ENCODE measurements at places on chromosomes 5 and 9.

DNA sequence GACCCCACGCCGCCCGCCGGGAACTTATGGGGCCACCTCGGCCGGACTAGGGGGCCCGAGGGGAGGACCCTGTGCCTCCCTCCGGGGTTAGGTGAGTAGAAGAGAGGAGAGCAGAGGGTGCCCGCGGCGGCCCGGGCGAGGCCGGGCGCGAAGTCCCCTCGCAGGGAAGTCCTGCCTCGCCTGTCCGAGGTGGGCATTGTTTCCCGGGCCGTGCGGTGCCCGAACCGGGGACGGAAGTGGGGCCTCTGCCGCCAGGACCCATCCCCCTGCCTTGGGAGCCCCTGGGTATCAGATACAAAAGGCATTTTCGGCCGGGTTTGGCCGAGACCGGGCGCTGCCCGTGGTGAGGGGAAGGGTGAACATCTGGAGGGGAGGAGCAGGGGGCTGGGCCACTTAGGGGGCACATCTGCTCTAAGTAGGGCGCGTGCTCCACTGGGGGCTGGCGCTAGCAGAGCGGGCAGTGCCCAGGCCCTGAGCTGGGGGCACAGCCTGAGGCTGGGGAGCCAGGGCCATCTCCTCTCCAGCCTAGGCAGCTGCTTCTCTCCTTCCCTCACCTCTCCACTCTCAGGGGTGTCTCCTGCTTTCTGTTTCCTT lies 48.2 kb downstream of the DAB2IP start:
- DNase-seq: no peak

- DNase-seq: peak; percentile 32
These were observed 51.3 kb downstream of the SNX24 start for GRCh38 chr5:122896598-122897282.

DNA sequence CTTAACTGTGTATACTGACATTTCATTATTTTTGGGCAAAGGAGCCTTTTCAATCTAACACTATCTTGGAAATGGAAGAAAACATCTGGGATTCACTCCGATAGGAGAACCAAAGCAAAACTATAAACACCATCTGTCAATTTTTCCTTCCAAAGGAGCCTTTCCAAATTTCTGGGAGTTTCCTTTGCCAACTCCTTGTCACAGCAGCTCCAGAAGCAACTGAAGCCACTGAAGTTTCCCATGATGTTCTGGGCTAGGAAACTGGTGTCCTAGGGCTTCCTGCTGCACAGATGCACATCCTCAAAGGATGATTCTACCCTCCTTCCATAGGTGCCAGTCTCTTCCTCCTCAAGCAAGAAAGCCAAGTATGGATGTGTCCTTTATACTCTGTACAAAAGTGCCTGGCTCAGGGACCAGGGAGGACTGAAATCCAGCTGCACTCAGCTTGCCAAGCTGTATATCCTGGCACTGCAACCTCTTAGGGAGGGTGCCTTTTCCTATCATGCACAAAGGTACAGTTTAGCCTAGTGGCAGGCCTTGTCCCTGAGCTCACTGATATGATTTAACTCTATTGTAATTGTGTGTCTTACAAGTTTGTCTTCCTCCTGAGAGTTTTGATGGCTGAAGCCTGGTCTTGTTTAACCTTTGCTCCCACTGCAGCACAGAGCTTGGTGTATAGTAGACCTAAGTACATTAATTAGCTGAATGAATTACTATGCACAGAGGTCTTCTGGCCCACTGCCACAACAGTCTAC lies 8.4 kb upstream of the UBAP1 start:
- no peak for DNase-seq

GRCh38 chr9:91425271-91425670 lies 1.6 kb upstream of the NFIL3 start:
- DNase-seq: peak; percentile 57

DNA sequence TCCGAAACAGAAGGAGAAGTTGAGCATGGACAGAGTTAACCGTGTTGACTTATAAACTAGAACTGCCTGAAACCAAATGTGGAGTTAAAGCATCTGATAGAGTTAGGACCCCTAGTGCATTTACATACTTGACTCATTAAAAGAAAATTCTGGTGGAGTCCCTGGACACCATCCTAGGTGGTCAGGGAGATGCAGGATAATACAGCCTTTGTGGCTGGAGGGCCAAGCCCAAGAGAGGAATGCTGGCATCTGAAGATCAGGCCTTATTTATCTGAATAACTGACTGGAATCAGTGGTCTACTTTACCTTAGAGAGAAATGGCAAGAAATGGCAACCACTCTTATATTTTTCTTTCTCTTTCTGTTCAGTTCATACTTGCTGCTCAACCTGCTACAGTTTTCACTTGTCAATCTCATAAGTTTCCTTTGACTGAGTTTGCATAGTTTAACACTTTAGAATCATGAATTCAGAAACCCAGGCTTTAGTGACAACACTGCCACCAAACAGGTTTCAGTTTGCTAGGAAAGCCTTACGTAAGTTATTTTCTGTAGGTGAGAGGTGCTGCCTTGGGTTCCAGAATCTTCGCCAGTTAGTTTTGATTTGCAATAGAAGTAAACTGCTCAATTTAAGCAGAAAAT lies 10.2 kb downstream of the CMYA5 start:
- no peak for DNase-seq

DNA sequence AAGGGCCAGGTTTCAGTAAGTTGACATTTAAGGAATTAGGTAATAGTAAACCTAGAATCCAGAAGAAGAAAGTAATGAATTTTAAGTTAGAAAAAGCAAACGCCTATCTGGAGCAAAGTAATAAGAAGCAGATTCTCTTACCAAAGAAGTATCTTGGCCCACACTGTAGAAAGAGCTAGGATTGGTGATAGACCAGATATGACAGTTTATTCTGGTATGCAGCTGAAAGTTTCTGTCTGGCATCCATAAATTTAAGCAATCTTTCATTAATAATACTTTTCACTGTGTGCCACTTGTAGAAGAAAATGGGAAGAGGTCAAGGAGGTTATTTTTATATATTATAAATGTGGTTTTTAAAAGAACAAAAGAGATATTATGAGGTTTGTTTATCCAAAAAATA lies 3.0 kb downstream of the RECK start:
- DNase-seq: peak; percentile 74

All from fibroblast of skin of abdomen (primary cell).